Fibroblast of the conjunctiva (primary cell): ENCODE measurements at places on chromosomes 11 and 22.

GRCh38 chr22:19990609-19991394 lies 25.8 kb downstream of the ARVCF start:
- no peak for DNase-seq

- DNase-seq = no peak
Measured at GRCh38 chr11:20712912-20713311, 43.5 kb downstream of the NELL1 start.

- DNase-seq = no peak
Measured at GRCh38 chr11:18705651-18706281, 7.2 kb downstream of the TMEM86A start.

- DNase-seq = peak; percentile 56
Measured at GRCh38 chr11:103863497-103863896, 172.9 kb upstream of the DDI1 start.

GRCh38 chr11:128300785-128301184 lies 286.6 kb downstream of the ETS1 start:
- DNase-seq = no peak

DNA sequence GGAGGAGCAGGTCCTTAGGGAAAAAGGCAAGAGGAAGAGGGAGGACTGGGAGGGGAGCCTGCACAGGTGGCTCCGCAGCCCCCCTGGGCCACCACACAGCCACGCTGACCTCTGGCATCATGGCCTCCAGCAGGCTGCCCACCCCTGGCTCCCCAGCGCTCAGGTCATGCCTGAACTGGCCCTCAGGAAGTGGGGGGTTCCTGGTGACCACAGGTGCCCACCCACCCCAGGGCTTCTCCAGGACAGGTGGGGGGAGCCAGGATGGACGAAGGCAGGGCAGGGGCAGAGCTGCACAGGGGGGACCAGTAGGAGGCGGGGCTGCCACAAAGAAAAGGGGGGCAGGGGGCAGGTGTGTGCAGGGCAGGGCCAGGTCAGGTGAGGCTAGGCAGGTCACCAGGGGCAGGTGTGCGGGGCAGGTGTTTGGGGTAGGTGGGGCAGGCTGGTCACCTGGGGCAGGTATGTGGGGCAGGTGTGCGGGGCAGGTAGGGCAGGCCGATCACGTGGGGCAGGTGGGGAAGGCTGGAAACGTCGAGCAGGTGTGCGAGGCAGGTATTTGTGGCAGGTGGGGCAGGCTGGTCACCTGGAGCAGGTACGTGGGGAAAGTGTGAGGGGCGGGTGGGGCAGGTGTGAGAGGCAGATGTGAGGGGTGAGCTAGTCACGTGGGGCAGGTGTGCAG lies 997 bp downstream of the DEAF1 start:
- DNase-seq = no peak

- DNase-seq = no peak
Measured at GRCh38 chr11:46319074-46319453, 28.2 kb upstream of the DGKZ start.

DNA sequence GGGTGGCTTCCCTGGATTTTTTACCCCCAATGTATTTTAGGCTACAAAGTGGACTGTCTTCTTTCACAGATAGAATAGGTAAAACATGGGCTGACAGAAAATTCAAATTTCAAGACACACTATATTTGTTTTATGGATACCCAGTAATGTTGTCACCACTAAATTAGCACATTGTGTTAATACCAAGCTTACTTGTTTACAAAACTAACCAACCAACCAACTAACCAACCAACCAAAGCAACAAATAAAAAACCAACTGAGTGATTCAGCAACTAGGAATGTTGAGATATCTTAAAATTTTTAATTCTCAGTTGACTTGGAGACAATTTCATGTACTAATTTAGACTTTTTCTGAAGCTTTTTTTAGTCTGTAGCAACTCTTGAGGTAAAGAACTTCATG lies 69.3 kb upstream of the CTSC start:
- no peak for DNase-seq

DNA sequence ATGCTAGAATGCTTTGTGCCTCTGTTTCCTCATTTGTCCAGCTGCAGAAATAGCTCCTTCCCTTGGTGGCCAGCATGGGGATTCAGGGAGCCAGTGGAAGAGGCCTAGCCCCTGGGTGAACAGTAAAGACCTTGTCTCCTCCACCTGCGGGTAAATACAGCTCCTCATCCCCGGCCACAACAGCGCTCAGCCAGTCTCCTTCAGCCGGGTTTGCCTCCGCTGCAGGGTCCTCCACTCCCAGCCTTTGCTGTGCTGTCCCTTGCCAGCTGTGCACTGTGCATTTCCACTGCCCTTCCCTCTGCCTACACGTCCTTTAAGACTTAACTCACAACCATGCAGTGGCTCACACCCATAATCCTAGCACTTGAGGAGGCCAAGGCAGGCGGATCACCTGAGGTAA lies 1.5 kb upstream of the CDC42EP1 start:
- no peak for DNase-seq

DNA sequence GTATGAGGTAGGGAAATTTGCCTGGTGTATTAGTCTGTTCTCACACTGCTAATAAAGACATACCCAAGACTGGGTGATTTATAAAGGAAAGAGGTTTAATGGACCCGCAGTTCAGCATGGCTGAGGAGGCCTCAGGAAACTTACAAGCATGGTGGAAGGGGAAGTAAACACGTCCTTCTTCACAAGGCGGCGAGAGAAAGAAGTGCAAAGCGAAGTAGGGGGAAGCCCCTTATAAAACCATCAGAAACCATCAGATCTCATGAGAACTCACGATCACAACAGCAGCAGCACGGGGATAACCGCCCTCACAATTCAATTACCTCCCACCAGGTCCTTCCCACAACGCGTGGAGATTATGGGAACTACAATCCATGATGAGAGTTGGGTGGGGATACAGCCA lies 12.0 kb upstream of the RFPL2 start:
- DNase-seq = no peak

- DNase-seq = peak; percentile 84
Measured at GRCh38 chr22:27252282-27253049, 549.1 kb downstream of the MN1 start.

DNA sequence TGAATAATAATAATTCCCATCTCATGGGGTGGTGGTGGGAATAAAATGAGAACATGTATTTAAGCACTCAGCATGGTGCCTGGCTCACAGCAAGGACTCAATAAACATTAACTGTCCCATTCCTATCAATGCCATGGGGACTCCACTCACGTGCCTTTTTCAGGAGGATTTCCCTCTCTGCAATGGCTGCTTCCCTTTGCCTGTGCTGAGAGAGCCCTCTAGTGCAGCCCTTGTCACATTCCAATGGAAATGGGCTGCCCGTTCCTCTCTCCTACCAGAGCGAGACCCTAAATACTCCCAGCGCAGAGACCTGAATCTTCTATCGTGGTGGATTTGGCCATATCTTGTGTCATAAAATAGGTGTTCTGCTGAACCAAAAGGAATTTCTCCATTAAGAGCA lies 621.5 kb upstream of the B3GAT1 start:
- no peak for DNase-seq

GRCh38 chr11:77470504-77470903 lies 3.4 kb downstream of the PAK1 start:
- no peak for DNase-seq

- DNase-seq = peak; percentile 23
Measured at GRCh38 chr11:326842-327580, 6.4 kb upstream of the IFITM3 start.

GRCh38 chr11:100890789-100891188 lies 203.7 kb downstream of the ARHGAP42 start:
- DNase-seq = peak; percentile 86

DNA sequence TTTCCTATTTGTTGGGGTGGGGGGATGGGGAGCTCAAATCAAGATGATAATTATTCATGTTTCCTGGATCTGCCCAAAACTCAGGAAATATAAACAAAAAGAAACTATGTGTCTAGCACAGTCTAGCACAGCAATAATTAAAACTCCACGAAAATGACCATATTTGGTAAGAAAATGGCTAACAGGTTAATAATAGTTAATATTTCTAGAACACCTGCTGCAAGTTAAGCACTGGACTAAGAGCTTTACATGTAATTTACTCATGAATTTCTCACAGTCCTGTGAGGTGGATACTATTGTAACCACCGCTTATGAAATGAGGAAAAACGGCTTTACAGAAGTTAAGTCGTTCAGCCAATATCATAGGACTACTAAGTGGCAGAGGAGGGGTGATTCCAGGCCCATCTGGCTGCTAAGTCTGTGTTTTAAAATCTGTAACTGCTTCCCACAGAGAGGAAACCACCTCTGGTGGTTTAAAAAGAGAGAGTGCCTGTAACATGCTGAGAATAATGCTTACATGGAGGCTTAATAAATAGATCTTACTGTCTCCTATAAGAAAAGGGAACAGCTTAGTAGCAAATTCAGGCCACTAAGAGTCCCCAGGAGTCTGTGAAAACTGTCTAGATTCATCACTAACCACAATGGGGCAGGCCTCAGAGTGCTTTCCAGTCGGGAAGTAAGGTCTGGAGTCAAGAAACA lies 11.0 kb upstream of the AMOTL1 start:
- DNase-seq = no peak

GRCh38 chr11:111441443-111441842 lies 62.4 kb upstream of the POU2AF1 start:
- DNase-seq = no peak

DNA sequence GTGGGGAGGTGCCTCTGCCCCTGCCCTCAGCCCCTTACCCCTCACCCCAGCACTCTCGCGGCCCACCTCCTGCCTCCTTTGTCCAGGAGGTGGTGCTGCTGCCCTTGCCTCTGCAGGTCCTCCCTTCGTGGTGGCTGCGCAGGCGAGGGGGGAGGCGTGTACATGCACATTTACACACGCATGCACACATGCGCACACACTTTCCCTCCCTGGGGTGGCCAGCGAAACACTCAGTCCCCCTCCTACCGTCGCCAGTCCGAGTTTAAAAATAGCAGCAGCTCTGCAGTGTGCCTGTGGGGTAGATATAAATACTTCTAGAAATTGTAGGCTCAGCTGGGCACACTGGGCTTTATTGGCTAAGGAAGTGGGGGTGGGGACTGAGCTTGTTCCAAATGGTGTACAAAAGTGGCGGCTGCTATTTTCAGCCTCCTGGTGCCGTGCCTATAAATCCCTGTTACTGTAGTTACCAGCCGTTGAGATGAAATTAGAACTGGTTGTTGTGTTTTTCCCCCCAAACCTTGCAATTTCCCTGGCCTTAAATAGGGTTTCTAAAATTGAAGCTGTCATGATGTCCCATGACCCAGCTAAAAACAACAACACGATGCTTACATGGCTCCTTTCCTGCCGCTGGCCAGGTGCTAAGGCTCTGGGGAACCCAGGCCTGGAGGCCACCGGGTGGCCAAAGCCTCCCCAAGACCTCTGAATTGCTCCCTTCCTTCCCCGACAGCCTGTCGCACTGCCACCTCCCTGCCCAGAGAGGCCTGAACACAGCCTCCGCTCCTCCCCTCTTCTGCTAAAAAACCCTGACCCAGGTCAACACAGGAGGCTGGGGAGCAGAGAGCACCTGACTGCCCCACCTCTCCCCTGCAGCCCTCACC lies 12.4 kb downstream of the PICK1 start:
- no peak for DNase-seq

- no peak for DNase-seq
Measured at GRCh38 chr11:47899801-47900200, 51.7 kb upstream of the NUP160 start.

GRCh38 chr11:92628401-92629292 lies 340.8 kb upstream of the MTNR1B start:
- DNase-seq = no peak

DNA sequence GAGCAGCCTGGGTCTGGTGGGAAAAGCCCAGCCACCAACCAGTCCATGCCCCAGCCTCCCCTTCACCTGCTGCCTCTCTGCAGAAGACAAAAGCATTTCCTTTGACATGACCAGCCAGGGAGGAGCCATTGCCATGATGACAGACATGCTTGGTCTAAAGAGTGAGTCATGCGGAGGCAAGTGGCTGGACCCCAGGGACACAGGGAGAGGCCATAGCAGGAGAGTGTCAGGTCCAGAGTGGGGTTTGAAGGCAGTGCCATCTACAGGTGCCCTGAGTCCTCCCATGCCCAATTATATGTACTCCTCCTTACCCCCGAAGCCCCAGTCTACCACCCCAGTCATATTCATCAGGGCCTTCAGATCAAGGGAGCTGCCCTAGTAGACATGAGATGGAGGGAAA lies 67.4 kb downstream of the SCN3B start:
- DNase-seq = no peak

GRCh38 chr11:33733980-33734379 lies 2.2 kb downstream of the CD59 start:
- no peak for DNase-seq

DNA sequence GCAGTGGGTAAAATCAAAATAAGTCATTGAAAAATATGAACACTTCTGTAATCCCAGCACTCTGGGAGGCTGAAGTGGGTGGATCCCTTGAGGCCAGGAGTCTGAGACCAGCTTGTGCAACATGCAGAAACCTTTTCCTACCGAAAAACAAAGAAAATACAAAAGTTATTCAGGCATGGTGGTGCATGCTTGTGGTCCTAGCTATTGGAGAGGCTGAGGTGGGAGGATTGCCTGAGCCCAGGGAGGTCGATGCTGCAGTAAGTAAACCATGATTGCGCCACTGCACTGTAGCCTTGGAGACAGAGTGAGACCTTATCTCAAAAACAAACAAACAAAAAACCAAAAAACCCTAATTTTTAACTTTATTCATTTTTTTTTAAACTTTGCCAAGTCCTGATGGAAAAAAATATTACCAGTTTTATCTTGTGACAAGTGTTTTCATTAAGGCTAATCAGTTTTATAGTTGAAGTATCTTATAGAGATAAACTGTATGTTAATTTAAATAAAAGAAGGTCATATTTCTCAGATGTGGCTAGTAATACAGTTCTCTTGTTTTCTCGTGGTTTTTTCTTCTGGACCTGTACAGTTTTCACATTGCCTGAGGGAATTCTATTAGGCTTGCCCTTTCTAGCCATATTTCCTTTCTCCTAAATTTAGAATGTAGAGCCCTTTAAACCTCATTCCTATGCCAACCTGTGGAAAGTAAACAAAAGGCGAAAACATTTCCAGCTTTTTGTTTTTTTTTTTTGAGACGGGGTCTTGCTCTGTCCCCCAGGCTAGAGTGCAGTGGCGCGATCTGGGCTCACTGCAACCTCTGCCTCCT lies 9.4 kb downstream of the HIPK3 start:
- DNase-seq = peak; percentile 75

GRCh38 chr11:111119751-111120150 lies 125.8 kb upstream of the POU2AF2 start:
- no peak for DNase-seq

GRCh38 chr11:72222106-72222891 lies 2.3 kb upstream of the INPPL1 start:
- no peak for DNase-seq

DNA sequence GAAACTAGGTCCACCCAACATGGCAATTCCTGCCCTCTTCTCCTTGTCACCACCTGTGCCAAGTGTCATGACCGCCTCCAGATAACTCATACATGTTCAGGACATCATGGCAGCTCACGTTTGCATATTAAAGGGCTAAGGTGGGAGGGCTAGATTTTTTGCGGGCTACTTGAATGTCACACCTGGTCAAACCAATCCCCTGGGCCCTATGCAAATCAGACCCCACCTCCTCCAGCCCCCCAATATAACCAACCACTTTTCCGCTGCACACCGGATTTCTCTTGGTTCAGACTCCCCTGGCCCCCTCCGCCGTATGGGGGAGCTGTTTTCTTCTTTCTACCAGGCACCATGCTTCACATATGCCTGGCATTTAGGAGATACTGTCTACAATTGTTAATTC lies 12.6 kb downstream of the UPB1 start:
- no peak for DNase-seq
